ENCODE measurements at places on chromosomes 7 and 10.

DNA sequence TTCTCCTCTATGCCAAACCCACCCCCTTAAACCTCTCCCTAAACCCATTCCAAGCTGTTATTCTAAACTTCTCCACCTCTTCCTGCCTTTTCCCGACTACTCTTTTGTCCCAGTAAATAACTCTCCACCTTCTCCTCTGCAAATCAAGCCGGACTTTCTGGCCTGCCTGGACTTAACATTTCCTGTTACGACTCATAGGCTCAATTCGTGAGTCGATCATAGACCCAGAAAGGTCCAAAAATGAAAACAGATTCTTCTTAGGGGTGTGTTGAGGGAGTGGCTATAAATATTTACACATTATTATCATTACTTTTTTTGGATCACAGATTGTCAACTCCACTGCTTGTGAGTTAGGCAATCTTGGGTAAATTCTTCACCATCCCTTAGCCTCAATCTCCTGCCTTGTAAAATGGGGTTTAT, 59.0 kb upstream of the HABP2 start:
- no peak for DNase-seq

GRCh38 chr7:112084520-112084971, 121.7 kb downstream of the DOCK4 start:
- no peak for DNase-seq

DNA sequence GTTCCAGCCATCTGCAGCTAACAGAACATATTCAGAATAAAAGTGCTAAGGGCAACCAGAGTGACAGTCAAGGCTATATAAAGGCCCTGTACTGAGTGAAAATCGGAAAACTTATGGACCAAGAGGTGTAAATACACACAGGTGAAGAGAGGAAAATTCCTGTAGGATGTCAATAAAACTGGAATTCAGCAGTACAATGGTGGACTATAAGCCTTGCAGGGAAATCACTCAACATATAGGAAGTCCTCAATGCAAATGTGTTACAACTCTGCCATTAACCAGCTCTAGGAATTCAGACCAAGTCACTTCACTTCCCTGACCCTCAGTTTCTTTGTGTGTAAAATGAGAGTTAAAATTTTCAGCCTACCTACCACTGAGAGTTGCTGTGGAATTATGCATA, 7.7 kb downstream of the USP6NL start:
- no peak for DNase-seq

DNA sequence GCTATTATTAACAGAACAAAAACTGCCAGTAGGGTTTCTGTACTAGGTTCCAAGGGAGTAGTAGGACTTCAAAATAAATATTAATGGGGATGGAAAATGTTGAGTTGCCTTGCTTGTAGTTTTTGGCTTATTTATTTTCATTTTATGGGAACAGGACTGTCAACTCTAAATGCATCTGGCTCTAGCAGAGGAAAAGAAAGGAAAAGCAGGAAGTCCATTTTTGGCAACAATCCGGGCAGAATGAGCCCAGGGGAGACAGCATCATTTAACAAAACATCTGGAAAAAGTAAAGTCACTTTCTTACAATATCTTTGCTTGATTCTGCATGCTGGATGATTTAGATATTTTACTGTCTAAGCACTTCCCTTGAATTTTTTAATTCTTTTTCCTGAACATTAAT, 69.4 kb downstream of the NOC3L start:
- DNase-seq = no peak

DNA sequence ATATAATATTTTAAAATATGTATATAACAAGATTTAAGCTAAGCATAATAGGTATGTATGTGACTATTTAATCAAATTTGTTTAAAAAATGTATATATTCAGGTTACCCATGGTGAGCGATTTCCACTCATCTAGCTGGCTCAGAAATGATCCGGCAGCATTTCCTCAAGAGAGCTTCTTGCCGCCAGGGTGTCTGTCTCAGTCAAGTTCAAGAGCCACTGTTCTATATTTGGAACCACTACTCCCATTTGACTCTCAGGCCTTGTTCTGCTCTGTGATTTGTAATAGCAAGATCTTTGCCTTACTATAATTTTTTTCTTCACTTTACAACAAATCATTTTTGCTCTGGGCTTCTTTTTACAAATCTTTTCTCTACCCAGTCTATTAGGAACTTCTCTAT, 48.7 kb upstream of the CNTNAP2 start:
- no peak for DNase-seq

- DNase-seq = no peak
These were observed 256.1 kb downstream of the GRM8 start for GRCh38 chr7:126996659-126997058.

GRCh38 chr7:73901231-73901822, 40.4 kb downstream of the TMEM270 start:
- no peak for DNase-seq

DNA sequence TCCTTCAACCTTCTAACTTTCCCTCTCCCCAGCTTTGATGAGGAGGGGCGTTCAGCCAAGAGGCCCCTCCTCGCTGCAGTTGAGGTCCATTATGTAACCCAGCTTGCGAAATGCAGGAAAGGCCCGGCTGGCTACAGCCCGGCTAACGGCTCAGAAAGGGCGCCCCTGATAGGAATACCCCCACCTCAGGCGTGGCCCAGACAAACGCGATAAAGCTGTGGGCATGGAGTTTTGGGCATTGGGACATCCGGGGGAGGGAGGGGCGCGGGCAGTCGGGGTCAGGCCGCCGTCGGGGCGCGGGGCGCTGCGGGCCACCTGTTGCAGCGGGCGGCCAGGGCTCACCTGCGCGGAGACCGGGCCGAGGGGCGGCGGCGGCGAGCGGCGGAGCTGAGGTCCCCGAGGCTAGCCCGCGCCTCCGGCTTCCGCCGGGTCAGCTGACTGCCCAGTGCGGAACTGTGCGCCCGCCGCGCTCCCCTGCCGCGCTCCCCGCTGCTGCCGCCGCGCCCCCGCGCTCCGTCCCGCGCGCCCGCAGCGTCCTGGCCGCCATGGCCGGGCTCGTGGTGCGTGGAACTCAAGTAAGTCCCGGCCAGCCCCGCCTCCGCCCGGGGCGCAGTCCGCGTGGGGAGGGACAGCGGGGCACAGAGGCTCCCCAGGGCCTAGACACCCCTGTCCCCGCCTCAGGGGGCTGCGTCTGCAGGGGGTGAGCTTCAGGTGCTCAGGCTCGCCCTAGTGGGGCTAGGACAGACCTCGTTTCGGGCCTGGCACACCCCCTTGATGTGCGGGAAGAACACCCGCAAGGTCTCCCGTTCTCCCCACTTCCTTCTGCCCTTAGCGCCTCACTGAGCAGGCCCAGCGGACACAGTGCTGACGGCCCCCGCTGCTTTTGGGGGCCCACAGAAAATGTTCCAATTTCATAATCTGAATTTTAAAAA, at the start of gene LRMDA:
Gene LRMDA, plus strand, starts transcription at position 445 of the 932 bp plus-strand sequence.
- DNase-seq = no peak

Data from HEK293T (cell line).